ENCODE measurements at places on chromosomes 2 and 18.

- DNase-seq = no peak
Measured at GRCh38 chr18:11494107-11494506, 115.3 kb upstream of the SLC35G4 start.

GRCh38 chr2:128563348-128563687 is 244.7 kb upstream of the HS6ST1 start:
- no peak for DNase-seq

DNA sequence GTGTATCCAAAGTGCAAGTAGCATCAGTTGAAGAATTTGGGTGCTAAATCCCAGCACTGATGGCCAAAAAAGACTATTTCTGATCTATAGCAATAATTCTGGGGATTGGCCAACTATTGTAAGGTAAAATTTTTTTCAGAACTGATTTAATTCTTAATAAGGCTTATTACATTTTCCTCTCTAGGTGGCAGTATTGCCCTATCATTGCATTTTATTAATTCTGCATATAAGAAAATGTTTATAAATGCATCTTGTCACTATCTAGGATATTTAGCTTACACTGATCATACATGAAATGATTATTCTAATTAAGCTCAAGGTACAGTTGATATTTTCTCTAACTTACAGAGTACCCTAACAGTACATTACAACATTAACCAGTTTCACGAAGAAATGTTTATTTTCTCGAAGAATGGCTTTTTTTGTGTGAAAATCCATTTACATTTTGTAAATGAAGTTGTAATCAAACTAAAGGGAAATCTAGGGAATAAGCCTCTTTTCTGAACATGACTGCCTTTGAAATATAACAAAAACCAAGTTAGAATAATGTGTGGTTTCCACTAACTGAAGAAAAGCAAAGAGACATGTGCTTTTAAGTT is 11.0 kb downstream of the TTN start:
- DNase-seq = no peak

- no peak for DNase-seq
Measured at GRCh38 chr2:28268386-28268785, 124.3 kb upstream of the FOSL2 start.

GRCh38 chr2:17538022-17538843 is 2.3 kb upstream of the VSNL1 start:
- no peak for DNase-seq

DNA sequence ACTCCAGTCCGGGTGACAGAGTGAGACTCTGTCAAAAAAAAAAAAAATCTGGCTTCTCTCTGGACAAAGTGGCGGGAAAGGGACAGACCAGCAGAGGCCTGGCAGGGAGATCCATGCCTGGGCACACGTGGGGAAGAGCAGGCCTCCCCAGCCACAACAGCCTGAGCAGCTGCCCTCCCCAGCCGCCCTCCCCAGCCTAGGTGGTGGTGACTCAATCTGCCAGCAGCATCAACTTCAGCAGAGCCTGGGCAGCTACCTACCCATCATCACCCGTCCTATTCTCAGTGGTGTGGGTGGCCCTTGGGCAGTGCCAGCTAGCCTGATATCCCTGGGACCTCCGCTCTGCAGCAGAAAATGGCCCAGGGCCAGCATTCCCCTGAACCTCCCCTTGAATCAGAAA is 612.4 kb downstream of the FBXO15 start:
- DNase-seq = no peak

DNA sequence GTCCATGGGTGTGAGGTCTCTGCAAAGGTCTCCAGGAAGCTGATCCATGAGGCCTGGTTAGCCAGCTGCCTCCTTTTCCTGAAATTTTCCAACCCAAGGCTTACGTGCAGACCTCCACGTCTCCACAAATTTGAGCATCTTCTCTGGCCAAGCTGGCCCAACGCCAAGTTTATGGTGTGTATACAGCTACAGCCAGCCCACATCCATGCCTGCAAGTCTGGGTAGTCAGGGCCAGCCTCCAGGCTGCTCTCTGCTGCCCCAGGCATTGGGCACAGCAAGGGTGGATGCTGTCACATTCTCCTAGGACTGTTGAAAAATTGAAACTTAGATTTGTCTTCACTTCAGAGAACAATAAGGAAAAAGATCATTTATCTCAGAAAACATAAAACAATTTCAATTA is 525.5 kb upstream of the CHAC2 start:
- DNase-seq = no peak

DNA sequence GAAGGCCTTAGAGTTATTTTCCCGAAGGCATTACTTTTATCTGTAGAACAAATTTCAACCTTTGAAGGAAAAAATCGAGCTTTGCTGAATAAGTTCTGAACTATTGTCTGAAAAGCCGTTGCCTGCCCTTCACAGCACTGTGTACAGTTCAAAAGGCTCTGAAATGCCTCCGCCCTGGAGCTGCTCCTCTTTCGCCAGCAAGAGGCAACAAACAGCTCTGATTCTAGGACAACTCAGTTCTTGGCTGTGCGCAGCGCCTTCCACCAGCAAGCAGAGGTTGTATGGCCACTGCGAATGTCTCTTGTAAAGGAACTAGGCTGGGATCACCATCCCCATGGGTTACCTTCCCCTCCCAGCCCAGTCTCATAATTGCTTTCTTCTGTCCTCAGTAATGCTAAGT is 308.5 kb downstream of the GBX2 start:
- DNase-seq = no peak

DNA sequence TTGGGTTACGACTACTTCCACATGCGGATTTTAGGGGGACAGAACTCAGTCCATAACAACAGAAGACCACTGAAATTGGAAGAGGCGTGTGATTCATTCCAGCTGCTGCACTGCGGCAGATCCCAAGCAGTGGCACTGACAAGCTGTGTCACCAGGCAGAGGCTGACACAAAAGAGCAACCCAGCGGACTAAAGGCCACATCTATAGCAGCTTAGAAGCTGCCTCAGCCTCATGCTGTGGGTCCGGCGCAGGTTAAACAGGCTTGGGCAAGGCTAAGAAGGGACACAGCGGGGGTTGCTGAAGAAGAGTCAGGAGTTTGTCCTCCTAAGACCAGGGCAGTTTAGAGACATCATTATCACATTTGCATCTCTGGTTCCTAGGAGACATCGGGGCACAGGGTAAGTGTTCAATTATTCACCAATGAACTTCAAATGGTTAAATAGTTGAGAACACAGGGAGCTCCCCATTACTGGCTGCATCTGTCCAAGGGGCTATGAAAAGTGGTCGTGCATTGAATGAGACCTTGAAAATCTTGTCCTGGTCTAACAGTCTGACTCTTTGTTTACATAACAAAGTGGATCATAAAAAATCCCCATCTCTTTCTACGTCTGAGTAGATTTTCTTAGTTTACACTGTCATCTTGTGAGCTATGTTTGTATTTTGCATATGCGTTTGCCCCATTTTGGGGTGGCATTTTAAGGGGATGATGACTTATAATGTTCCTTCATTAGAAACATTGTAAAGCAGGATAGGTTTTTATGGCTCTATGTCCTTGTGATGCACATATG is 162.3 kb upstream of the TRIB2 start:
- no peak for DNase-seq

DNA sequence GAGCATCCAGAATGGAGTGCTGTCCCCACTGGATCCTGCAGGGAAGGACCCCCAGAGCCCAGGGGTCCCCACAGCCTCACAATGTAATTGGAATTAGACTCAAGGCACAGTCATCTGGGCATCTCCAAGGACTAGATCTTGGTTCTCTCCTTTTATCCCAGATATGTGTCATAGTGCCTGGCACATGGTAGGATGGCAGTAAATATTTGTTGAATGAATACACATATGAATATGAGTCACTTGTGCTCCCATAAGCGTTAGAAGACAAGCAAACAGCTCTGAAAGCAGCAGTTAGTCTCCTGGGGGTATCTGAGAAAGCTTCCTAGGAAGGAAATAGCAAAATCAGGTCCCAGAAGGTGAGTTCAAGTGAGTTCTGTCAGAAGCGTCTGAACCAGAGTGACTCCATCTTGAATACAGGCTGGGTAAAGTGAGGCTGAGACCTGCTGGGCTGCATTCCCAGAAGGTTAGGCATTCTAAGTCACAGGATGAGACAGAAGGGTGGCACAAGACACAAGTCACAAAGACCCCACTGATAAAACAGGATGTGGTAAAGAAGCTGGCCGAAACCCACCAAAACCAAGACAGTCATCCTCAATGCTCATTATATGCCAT is 234.1 kb upstream of the ID2 start:
- DNase-seq = no peak

DNA sequence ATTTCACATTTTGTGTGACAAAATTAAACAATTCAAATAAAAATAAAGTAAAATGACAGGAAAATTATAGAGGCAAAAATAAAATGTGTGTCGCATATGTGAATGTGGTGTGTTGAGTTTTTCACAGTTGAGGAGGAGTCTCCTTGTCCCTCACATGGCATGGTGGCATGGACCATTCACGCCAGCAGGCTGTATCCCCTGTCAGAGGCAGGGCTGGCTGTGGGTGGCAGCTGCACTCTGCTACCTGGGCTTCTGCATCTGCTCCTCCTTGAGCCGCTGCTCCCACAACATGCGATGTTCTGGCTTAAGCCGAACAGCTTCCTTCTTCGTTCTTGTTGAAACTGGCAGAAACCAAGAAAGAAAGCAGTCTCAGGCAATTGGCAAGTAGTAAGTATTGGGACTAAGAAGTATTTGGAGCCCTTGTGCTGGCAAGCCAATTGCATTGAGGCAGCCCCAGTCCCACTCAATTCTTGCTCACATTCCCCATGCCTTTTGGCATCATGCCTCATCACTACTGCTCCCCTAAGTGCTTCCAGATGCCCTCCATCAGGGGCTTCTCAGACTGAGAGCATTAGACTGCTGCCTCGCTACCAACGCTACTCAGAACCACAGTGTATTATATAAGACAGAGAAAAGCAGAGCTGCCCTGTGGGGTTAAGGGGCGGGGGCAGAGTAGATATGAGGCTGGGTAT is 177.9 kb upstream of the NABP1 start:
- no peak for DNase-seq

DNA sequence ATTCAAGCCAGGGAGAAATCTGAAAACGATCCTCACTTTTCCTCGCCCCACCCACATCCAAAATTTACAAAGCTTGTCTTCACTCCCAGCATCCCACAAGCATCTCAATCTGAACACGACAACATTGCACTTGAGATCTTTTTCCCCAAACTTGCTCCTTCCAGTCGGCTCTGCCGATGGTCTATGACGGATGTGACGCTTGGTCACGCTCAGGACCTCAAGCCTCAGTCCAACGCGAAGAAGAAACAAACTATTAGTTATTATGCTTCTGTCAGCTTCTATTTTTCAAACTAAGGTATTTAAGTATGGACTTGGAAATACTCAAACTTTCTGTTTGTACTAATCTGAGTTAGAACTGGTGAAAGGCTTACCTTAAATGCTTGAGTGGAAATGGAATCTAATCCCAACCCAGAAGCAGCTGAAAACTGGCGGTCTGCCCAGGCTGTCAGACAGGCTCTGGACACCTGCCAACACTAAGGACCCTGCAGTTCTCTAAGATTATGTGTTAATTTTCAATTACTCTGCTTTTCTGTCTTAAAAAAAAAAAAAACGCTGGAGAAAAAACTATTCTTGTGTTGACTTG is 132.1 kb upstream of the DNMT3A start:
- no peak for DNase-seq

DNA sequence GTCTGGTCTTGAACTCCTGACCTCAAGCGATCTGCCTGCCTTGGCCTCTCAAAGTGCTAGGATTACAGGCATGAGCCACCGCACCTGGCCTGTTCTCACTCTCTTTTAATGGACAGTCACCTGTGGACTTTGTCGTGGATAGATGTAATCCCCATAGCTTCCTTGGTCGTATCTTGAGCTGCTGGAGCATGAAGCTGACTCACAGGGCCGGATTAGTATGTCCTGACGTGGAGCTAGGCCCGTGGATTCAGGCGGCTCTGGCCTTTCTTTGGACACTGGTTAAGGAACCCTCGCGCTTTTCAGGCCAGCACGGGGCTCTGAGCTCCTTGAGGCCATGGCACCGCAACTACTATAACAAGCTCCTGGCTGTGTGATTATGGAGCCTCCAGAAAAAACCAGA is 27.5 kb upstream of the GBX2 start:
- no peak for DNase-seq

GRCh38 chr2:24332791-24333540 is 27.4 kb downstream of the ITSN2 start:
- no peak for DNase-seq

- DNase-seq = no peak
Measured at GRCh38 chr18:6537475-6537874, 122.8 kb upstream of the L3MBTL4 start.

DNA sequence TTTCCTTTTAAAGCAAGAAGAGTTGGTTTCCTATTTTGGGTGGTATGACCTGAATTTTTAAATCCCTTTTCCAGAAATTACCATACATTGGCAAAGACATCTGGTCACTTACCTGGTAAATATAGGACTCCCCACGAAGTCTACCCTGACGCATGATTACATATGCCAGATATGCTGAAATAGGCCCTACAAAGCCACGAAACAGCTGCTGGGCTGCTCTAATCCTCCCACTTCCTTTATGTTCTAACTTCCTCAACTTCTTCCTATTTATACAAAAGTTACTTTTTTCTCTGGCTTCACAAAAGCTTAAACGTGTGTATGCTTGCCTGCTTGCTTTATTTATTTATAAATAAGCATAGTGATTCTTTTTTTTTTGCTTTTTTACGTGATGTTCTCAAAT is 186.0 kb upstream of the EPHA4 start:
- no peak for DNase-seq

DNA sequence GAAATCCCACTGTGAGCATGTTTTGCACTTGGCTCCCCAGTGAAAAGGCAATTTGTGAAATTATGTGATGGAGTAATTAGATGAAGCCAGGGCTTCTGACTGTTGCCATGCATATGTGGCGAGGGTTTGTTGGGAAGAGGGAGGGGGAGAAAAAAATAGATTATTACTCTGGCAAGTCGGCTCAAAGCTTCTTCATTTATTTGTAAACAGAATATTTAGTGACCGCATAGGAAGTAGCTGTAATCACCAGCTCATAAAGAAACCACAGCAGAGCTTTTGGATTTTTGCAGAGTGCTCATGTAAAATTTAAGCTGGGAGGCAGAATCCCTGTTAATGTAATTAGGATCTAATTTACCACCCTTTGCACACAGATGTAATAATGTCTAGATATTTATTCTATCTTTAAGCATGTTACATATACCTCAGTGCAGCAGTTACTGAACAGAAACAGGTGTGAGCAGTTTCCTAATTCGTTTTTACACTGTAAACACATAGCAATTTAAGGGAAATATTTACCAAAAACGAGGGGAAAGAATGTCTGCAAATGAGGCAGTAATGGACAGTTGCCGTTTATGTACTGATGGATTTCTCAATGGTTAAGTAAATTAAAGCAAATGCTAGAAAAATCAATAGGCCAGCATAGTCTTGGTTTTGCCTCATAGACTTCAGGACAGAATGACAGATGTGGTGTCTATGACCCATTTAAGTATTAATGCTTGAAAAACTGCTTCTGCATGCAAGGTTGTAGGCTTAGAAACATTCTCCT is 87.9 kb downstream of the MEIS1 start:
- DNase-seq = no peak

DNA sequence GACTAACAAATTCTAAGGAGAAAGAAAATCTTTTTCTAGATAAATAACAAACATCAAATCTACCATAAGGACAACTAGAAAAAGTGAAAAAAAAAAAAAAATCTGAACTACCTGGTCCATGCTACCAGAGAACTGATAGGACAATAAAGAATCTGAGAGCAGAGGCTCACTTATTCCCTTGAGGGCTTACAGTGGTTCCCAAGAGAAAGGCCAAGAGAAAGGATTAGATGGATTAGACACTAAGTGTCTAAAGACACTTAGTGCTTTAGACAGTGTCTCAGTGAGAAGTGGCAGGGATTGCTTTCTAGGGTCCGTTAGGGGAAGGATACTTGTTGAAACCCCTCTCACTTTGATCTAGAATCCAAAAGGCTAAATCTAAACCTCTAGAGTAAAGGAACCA is 78.2 kb downstream of the COA5 start:
- no peak for DNase-seq
